GM12891 (cell line): ENCODE measurements at places on chromosomes 7 and 10.

DNA sequence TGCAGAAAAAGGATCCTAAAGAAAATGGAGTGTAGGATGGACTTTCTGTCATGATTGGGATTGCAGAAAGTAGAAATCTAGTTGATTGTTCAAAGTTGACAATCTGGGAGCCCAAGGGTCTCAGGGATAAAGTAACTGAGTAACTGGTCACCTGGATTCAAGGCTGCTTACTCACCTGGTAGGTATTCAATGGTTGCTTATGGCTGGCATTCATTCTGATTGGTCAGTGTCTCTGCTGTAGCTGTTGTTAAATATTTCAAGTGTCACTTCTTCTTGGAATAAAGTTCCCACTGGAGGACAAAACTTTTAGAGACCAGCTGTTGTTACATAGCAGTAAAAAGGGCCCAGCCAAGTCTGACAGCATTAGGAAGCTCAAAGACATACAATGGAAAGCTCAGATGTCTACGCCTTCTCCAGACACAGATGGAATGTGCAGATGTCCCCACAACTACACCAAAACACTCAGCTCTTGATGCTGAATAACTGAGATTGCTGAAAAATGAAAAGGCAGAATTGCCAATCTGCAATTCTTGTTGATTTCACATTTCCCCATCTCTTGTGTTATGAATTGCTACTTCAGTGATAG lies 106.9 kb downstream of the ZNF467 start:
- no peak for DNase-seq

DNA sequence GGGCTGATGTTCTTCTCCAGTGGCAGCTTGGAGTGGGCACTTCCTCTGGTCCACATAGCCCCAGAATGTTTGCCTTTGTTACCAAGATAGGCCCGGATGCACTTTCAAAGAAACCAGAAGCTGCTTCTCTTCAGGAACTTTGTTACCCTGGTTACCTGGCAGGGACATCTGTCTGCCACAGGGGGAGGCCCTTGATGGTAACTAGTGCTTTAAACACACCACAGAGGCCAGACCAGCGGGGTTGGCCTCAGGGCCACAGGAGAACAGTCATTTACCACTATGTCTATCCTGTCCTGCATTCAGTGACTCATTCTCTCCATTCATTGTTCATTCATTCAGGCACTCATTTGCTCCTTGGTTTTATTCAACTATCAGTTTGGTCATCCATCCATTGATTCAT lies 11.9 kb upstream of the PLEKHA1 start:
- DNase-seq = no peak

GRCh38 chr10:112532189-112532588 lies 85.2 kb downstream of the VTI1A start:
- peak; percentile 13 for DNase-seq

GRCh38 chr7:13050703-13051102 lies 363.3 kb downstream of the ARL4A start:
- no peak for DNase-seq

DNA sequence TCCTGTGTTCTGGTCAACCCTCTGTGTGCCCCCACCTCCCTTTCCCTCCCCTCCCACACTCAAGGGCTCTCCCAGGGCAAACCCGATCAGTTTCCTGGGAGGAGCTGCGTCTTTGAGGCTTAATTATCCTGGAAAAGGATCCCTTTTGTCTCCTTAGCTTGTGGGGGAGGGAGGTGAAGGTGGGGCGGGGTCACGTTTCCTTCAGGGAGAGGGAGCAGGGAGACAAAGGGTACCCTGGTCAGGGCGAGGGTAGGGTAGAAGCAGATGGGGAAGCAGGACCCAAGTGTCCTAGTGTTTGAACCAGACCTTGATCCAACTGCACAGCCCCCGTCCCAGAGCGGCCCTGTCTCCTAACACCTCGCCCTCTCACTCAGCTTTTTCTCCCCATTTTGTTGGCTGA lies 90.1 kb downstream of the HIF1AN start:
- DNase-seq = no peak

DNA sequence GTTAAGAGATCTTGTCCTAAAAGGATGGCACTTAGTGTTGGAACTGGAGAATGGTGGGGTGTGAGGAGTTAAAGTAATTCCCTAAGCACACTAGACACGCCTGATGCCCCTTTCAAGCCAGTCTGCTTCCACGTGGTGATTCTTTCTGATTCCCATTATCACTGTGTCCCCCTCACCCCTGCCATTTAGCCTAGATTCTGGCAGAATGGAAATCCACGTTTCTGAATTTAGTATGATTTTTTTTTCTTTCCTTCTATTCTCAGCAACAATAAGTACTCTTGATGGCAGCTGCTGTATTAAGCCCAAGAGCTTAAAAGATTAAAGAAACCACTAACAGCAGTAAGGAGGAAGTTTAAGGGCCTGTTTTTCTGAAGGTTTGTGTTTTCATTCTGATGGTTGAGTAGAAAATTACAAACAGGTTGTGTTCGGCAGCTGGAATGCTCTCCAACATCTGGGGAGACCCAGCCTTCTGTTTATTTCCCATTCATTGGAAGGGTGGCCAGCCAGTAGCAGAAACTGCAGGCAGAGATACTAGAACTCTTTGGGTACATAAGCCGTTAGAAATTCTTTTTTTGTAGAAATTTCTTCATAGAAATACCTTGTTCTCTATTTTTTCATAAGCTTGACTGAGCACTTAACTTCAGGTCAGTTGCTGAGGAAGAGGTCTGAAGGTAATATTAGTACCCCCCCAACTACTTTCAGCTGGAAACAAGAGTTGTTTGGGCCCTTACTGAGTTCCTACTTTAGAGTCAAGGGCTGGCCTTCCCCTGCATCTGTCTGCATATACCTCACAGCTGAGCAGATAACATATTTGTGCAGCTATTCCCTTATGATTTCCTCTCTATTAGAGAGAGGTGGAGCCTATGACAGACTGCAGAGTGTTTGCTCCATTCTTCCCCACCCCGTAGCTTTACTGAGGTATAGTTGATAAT lies 355.1 kb downstream of the AUTS2 start:
- DNase-seq = no peak

GRCh38 chr10:98047009-98047741 lies 16.8 kb upstream of the CRTAC1 start:
- no peak for DNase-seq

DNA sequence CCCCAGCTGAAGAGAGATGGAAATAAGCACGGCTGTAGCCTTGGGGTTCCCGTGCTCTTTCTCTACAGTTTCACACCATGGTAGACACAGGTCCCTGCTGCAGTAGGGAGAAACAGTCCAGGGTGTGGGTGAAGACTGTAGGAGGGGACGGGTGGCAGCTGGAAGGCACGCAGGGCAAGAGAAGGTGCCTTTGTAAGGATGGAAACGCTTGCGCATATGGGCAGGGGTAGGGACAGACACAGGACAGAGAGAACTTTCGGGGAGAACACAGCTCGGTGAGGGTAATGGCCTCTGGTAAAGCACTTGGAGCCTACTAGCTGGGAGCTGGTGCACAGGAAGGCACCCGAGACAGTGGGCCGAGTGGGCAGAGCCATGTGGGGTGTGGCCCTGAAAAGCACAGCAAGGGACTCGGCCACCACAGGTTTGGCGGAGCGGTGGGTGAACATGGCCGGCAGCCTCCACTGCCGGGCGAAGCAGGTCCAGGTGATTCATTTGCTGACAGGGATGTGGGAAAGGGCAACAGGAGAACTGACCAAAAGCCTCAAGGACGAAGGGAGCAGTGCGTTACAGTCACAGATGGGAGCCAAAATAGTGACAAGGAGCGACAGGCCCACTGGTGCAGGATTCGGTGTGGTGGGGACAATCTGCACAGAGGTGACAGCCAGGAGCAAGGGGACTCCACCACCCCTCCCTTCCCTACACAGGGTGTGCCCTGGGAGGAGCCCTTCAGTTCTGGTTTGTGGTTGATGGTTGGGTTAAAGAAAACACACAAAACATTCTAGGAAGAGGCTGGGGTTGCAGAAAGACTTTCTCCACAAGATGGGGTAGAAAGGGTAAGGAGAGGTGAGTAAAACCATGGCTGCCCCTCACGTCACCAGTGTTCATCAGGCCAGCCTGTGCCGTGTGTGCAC lies 97.1 kb downstream of the VOPP1 start:
- no peak for DNase-seq
